Stimulated activated CD4-positive, alpha-beta T cell treated with anti-CD3 and anti-CD28 coated beads, Interleukin-1b, Interleukin-23, amount 100 ng/mL, for 1 hour (primary cell): ENCODE measurements at places on chromosomes 7 and 10.

- DNase-seq, result no peak
These were observed 74.9 kb downstream of the LARP4B start for GRCh38 chr10:856416-857157.

DNA sequence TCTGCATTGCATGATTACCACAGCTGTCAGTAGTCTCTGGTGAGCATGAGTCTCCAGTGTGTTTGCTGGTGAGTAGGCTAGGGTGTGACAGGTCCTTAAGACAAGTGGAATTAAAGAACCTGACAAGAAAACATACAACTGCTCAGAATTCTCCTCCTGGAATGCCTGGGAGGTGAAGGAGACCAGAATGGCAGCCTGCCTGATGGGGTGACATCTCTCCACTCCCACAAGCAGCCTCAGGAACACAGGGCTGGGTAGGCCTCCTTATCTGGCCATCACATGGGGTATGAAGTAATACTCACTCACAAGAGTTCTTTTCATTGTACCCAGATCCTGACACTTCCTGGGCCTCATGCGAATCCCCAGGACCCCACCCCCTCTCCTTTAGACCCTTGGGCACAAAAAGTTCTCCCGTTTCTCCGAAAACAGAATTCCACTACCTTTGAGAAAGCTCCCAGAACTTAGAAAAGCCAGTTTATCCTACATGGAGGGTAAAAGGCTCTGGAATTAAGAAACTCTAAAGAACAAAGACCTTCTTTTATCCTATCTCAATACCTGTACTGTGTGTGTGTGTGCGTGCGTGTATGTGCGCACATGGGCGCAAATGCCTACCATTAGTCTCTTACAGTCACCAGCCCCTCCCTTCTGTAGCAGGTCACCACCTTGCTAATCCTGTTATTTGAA lies 33.4 kb upstream of the C1GALT1 start:
- DNase-seq, result no peak

- DNase-seq, result no peak
These were observed 44.3 kb downstream of the PLCE1 start for GRCh38 chr10:94038024-94038423.

DNA sequence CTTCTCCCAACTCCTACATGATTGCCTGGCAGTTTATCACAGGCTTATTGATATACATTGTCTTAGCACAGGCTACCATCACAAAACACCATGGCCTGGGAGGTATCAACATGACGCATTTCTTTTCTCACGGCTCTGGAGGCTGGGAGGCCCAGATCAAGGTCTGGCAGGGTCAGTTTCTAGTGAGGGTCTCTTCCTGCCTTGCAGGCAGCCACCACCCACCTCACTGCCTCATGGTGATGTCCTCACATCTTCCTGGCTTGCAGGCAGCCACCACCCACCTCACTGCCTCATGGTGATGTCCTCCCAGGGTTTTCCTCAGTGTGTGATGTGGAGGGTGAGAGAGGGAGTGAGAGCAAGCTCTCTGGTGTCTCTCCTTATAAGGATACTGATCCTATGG lies 599.3 kb upstream of the MKI67 start:
- DNase-seq, result no peak

DNA sequence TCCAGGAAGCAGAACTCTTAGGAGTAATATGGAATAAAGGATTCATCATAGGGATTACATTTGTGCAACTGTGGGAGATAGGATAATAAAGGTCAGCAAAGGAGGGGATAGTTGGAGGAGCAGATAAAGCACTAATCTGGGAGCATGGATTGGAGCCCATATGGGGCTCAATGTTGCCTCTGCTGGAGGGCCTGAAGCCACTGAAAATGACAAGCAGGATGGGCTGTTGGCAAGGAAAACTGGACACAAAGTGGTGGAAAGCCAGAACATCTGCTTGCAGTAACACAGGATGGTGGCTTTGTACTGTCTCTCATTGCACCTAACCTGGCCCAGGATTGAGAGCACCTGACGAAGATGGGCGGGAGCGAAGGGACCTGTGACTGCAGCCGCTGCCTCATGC lies 15.0 kb upstream of the COMMD3 start:
- no peak for DNase-seq

DNA sequence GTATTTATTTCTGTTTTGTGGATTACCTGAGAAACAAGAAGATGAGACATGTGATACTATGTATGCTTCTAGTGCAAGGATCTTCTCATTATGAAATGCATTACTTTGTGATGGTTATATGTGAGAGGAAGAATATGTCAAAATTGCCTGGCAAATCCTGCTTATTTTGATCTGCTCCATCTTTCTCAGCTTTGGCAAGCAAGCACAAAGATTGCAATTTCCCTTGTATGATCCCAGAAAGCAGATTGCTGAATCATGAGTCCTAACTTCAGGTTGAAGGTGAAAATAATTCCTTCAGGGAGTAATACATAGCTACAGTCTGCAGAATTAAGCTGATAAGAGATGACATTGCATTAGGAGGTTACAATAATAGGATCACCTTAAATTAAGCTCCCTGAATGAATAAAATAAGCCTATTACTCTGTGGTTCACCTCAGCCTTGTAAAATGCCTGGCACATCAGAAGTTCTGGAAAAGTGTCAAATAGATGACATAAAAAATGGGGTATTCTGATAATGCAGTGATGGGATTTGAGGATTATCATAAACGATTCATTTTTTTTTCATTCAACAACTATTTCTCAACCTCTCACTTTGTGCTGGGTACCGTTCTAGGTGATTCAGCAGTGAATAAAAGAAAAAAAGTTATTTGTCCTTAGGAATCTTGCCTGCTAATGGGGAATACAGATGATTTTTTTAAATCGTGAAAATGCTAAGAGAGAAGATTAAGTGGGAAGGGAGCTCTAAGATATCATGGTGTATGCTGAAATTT lies 120.7 kb downstream of the CHN2 start:
- DNase-seq, result no peak
